Chondrocyte (in vitro differentiated cells): ENCODE measurements at places on chromosomes 13 and 19.
A peak's percentile ranks its signal among the peaks of the same experiment; 100 is the strongest.

DNA sequence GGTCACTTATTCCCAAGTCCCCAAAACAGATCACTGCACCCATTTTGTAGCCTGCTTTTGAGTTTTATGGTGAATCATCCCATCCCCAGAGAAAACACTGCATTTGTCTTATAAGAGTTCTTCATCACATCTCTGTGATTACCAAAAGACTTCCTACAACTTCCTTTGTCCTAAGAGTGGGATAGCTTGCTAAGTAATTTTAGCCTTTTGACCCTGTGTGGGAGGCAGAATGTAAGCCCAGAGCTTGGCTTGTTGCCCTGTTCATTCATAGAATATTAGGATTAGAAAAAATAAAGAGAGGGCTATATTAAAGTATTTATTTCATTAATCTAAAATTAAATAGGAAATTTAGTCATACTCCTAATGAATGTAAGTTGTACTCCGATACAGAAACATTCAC is 213.3 kb downstream of the MZT1 start:
- H3K4me3 ChIP-seq: no peak overlapping the region
- no peak for DNase-seq
- H3K27me3 ChIP-seq: peaks cover 3% of the 10 kb centered on the region
- no peaks in the 10 kb centered on the region for H3K36me3 ChIP-seq
- H3K27ac ChIP-seq: no peak overlapping the region

GRCh38 chr13:27053210-27053884 is 118.3 kb downstream of the USP12 start:
- H3K36me3 ChIP-seq: no peaks in the 10 kb centered on the region
- no peak overlapping the region for H3K27ac ChIP-seq
- no peak for DNase-seq
- no peaks in the 10 kb centered on the region for H3K27me3 ChIP-seq

DNA sequence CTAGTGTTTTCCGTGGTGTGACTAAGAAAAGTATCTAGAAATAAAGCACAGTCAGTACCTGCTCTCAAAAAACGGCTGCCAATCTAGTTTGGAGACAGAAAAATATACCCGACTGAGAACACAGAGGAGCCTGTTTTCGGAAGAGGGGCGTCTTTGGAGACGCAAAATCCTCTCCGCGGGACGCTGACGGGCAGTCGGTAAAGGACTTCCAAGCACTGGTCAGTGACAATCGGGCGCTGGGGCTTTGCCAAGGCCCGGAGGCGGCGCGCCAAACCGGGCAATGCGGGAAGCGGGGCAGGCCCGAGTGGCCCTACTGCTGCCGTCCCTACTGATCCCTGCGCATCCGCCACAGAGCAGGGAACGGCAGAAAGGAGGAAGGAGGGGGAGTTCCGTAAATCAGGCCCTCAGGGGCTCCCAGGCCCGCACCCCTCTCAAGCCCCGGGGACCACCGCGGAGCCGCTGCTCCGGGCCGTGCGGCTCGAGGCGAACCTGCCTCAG is 588 bp upstream of the DPY19L3 start:
- no peaks in the 10 kb centered on the region for H3K27me3 ChIP-seq
- DNase-seq: no peak
- peak overlapping the region; percentile 96 for H3K27ac ChIP-seq
- H3K4me1 ChIP-seq: peaks cover 38% of the 10 kb centered on the region
- H3K4me3 ChIP-seq: peak overlapping the region; percentile 85

DNA sequence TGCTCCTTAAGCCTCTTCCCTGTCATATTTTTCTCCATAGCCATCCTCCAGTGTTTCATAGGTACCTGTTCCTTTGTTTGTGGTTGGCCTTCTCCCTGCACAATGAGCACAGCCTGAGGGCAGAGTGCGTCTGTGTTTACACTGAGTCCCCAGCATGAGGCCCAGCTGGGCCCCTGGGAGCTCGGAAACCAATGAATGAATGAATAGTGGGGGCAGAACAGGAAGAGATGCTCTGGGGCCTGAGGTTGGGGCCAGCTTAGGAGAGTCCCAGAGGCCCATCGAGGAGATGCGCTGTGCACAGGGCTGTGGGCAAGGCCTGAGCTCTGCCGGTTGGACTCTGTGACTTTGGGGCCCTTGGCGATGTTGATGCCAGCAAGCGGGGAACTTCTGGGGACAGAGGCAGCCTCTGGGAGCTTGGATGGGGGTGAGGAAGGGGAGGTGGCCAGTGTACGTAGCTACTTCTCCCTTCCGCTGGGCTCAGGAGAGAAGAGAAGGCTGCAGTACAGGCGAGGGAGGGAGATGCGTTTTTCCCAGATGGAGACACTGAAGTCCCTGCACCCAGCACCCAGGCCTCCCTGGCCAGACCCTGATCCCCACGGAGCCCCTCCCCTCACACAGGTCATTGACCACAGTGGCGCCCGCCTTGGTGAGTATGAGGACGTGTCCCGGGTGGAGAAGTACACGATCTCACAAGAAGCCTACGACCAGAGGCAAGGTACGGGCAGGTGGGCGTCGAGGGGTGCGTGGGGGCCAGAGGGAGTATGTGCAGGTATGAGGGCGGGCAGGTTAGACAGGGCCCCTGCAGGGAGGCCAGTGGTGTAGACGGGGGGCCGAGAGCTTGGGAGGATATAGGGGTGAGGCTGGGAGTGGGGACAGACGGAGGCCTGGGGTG is 5.1 kb downstream of the TBCB start:
- H3K27ac ChIP-seq: peak overlapping the region; percentile 6
- H3K36me3 ChIP-seq: peaks cover 27% of the 10 kb centered on the region
- H3K27me3 ChIP-seq: no peaks in the 10 kb centered on the region
- peaks cover 24% of the 10 kb centered on the region for H3K4me1 ChIP-seq

DNA sequence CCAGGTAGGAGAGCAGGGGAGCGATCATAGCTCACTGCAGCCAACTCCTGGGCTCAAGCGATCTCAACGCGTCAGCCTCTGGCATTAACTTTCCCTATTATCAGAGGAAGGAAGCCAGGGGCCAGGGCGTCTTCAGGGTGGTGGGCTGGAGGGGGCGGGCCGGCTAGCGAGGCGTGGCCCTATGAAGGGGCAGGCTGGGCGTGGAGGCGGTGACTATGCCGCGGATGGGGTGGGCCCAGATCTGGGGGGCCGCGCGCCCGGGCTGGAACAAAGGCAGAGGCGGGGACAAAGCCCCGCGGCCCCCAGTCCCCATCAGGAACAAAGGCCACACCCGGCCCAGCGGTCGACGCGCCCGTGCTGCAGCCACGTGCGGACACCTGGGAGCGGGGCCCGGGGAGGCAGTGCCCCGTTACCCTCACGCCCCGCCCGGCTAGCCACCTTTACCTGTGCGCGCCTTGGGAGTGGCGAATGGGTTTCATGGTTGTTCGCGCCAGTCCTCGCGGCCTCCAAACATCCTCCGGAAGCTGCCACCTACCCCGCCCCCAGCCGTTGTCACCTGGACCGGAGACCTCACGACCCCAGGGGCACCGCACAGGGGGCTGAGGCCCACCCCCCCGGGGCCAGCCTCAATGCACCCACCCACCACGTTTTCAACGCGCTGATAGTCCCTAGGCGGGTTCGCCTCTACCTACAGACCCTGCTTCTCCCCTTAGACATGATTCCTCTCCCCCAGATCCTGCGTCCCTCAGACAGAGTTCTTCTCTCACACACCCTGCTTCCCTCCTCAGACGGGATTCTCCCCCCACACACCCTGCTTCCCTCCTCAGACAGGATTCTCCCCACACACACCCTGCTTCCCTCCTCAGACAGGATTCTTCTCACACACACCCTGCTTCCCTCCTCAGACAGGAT is 5.4 kb upstream of the TRIM28 start:
- H3K4me1 ChIP-seq: peaks cover 5% of the 10 kb centered on the region
- H3K36me3 ChIP-seq: no peaks in the 10 kb centered on the region
- peak overlapping the region; percentile 33 for H3K4me3 ChIP-seq
- DNase-seq: peak; percentile 89
- H3K27me3 ChIP-seq: peaks cover 14% of the 10 kb centered on the region
- H3K27ac ChIP-seq: no peak overlapping the region

DNA sequence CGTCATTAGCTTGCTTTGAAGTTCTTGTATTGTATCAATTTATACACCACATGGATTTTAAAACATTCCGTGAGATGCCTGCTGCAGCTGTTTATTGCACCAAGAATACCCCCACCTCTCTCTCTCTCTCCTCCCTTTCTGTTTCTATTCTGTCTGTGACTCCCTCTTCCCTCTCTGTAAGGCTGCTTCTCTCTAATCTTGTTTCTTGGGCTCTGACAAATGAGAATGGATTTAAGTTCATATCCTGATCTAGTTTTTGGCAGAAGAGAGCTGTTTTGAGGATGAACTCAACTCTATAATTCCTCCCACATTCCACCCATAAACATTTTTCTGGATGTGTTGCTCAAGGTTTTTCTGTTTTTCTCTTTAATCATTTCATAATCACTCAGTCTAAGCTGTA is 144.3 kb upstream of the FRY start:
- no peak for DNase-seq
- peaks cover 5% of the 10 kb centered on the region for H3K36me3 ChIP-seq
- peaks cover 54% of the 10 kb centered on the region for H3K4me1 ChIP-seq
- no peak overlapping the region for H3K4me3 ChIP-seq

DNA sequence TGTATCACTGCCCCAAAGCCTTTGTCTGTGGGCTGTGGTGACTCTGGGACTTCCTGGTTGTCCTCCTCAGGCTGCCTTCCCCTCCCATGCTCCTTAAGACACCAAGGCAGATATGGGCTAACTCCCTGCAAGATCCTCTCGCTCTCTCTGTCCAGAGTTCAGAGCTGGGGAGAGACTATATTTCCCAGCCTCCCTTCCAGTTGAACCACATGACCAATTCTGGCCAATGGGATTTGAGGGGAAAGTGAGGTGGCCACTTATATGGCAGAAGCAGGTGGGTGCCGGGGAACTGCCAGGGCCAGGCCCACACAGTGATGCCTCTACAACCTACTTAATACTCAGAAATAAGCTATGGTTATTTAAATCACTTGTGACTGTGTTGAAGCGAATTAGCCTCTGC is 16.2 kb upstream of the ANGPTL8 start:
- no peaks in the 10 kb centered on the region for H3K27me3 ChIP-seq
- peaks cover 29% of the 10 kb centered on the region for H3K36me3 ChIP-seq
- H3K4me3 ChIP-seq: no peak overlapping the region
- H3K27ac ChIP-seq: no peak overlapping the region
- DNase-seq: no peak

GRCh38 chr19:55305983-55306562 is 19.1 kb downstream of the TMEM150B start:
- peaks cover 9% of the 10 kb centered on the region for H3K4me1 ChIP-seq
- peaks cover 21% of the 10 kb centered on the region for H3K36me3 ChIP-seq
- H3K4me3 ChIP-seq: no peak overlapping the region
- no peak for DNase-seq
- no peak overlapping the region for H3K27ac ChIP-seq

GRCh38 chr13:91725646-91726045 is 327.2 kb downstream of the GPC5 start:
- DNase-seq: no peak
- no peak overlapping the region for H3K27ac ChIP-seq
- no peaks in the 10 kb centered on the region for H3K27me3 ChIP-seq
- peaks cover 12% of the 10 kb centered on the region for H3K4me1 ChIP-seq
- H3K36me3 ChIP-seq: no peaks in the 10 kb centered on the region

- no peak overlapping the region for H3K27ac ChIP-seq
- peaks cover 50% of the 10 kb centered on the region for H3K4me1 ChIP-seq
- no peaks in the 10 kb centered on the region for H3K36me3 ChIP-seq
- no peak overlapping the region for H3K4me3 ChIP-seq
Measured at GRCh38 chr19:40279120-40279551, 6.0 kb downstream of the AKT2 start.

- H3K27me3 ChIP-seq: no peaks in the 10 kb centered on the region
- DNase-seq: no peak
- no peak overlapping the region for H3K4me3 ChIP-seq
- H3K36me3 ChIP-seq: no peaks in the 10 kb centered on the region
- H3K27ac ChIP-seq: peak overlapping the region; percentile 34
Measured at GRCh38 chr13:97136418-97136817, 85.7 kb upstream of the MBNL2 start.

GRCh38 chr19:15397236-15397635 is 17.6 kb upstream of the AKAP8 start:
- no peak overlapping the region for H3K4me3 ChIP-seq
- DNase-seq: no peak
- H3K36me3 ChIP-seq: peaks cover 39% of the 10 kb centered on the region
- no peaks in the 10 kb centered on the region for H3K27me3 ChIP-seq
- H3K27ac ChIP-seq: no peak overlapping the region
- peaks cover 5% of the 10 kb centered on the region for H3K4me1 ChIP-seq

GRCh38 chr13:21338639-21339278 is 120.3 kb downstream of the ZDHHC20 start:
- H3K4me1 ChIP-seq: no peaks in the 10 kb centered on the region
- DNase-seq: no peak
- no peak overlapping the region for H3K27ac ChIP-seq
- H3K27me3 ChIP-seq: no peaks in the 10 kb centered on the region
- no peak overlapping the region for H3K4me3 ChIP-seq
- no peaks in the 10 kb centered on the region for H3K36me3 ChIP-seq

DNA sequence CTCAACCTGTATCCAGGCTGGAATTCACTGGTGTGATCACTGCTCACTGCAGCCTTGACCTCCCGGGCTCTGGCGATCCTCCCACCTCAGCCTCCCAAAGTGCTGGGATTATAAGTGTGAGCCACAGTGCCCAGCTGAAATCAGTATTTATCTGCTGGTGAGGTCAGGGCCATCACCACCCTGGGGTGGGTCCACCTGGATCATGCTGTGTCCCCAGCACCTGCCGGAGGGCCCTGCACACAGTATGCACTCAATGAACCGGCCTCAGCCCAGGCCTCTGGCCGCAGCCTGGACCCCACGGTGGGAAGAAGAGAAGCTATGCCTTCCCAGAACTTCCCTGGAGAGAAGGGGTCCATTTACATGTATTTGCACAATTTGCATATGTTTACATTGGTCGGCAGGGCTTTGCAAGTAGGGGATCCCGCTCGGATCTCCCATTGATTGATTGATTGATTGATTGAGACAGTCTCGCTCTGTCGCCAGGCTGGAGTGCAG is 2.6 kb upstream of the SLC5A5 start:
- no peak overlapping the region for H3K27ac ChIP-seq
- H3K4me1 ChIP-seq: no peaks in the 10 kb centered on the region
- no peak overlapping the region for H3K4me3 ChIP-seq
- H3K36me3 ChIP-seq: peaks cover 3% of the 10 kb centered on the region
- H3K27me3 ChIP-seq: peaks cover 25% of the 10 kb centered on the region

GRCh38 chr19:58317476-58318072 is 9.2 kb upstream of the ZSCAN22 start:
- H3K4me1 ChIP-seq: no peaks in the 10 kb centered on the region
- no peaks in the 10 kb centered on the region for H3K27me3 ChIP-seq
- H3K27ac ChIP-seq: no peak overlapping the region
- peaks cover 15% of the 10 kb centered on the region for H3K36me3 ChIP-seq

- DNase-seq: no peak
- H3K27me3 ChIP-seq: no peaks in the 10 kb centered on the region
- peaks cover 20% of the 10 kb centered on the region for H3K4me1 ChIP-seq
Measured at GRCh38 chr13:110161112-110161882, 145.7 kb downstream of the COL4A1 start.

GRCh38 chr13:23790577-23791170 is 98.5 kb downstream of the MIPEP start:
- H3K27ac ChIP-seq: no peak overlapping the region
- H3K4me1 ChIP-seq: no peaks in the 10 kb centered on the region
- DNase-seq: no peak
- no peaks in the 10 kb centered on the region for H3K27me3 ChIP-seq

GRCh38 chr19:17530586-17530985 is 19.1 kb downstream of the PGLS start:
- H3K4me3 ChIP-seq: no peak overlapping the region
- no peaks in the 10 kb centered on the region for H3K4me1 ChIP-seq
- no peaks in the 10 kb centered on the region for H3K27me3 ChIP-seq
- DNase-seq: no peak

GRCh38 chr19:41872775-41873647 is 4.1 kb upstream of the CD79A start:
- no peaks in the 10 kb centered on the region for H3K27me3 ChIP-seq
- H3K4me1 ChIP-seq: peaks cover 2% of the 10 kb centered on the region
- H3K36me3 ChIP-seq: peaks cover 22% of the 10 kb centered on the region
- H3K4me3 ChIP-seq: no peak overlapping the region

- no peaks in the 10 kb centered on the region for H3K36me3 ChIP-seq
- DNase-seq: no peak
- H3K27me3 ChIP-seq: no peaks in the 10 kb centered on the region
Measured at GRCh38 chr13:80921541-80921940, 580.6 kb upstream of the SPRY2 start.
